ENCODE measurements at places on chromosomes 3 and 15. TPM values are rescaled to one million over a fixed set of nuclear protein-coding genes. Genes with fewer than 3 reads are reported as not detected.

- no peaks in the 10 kb centered on the region for H3K27me3 ChIP-seq
- H3K36me3 ChIP-seq, result no peaks in the 10 kb centered on the region
- H3K4me1 ChIP-seq, result no peaks in the 10 kb centered on the region
- no peak overlapping the region for H3K4me3 ChIP-seq
- no peak for DNase-seq
These were observed 152.3 kb downstream of the CACNA1D start for GRCh38 chr3:53646723-53647122.

DNA sequence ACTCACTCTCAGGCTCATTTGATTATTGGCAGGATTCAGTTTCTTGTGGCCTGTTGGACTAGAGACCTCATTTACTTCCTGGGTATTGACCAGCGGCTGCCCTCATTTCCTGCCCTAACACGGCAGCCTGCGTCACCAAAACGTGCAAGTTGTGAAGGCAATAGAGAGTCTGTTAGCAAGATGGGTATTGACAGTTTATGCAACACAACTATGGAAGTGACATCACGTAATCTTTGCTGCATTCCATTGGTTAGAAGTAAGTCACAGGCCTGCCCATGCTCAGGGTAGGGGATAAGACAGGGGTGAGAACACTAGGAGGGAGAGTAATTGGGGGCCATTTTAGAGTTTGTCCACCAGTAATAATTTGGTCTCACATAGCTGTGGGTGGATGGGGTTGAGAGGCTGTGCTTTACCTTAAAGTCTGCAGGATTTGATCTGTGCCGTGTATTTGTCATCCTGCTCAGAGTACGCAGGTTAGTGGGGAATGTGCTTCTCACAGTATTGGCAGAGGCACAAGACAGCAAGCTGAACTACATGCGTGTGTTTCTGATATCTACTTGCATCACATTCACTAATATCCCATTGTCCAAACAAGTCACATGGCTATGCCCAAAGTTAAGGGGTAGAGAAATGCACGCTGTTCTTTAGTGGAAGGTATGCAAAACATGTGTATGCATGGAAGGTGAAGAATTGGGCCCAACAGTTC is 83.3 kb downstream of the EDEM1 start:
- no peaks in the 10 kb centered on the region for H3K27me3 ChIP-seq
- no peaks in the 10 kb centered on the region for H3K4me1 ChIP-seq
- no peak overlapping the region for H3K27ac ChIP-seq

- H3K4me1 ChIP-seq, result peaks cover 2% of the 10 kb centered on the region
- no peak for DNase-seq
- H3K27ac ChIP-seq, result peak overlapping the region; percentile 51
- H3K27me3 ChIP-seq, result no peaks in the 10 kb centered on the region
These were observed 773.1 kb upstream of the NR2F2 start for GRCh38 chr15:95557226-95558046.

DNA sequence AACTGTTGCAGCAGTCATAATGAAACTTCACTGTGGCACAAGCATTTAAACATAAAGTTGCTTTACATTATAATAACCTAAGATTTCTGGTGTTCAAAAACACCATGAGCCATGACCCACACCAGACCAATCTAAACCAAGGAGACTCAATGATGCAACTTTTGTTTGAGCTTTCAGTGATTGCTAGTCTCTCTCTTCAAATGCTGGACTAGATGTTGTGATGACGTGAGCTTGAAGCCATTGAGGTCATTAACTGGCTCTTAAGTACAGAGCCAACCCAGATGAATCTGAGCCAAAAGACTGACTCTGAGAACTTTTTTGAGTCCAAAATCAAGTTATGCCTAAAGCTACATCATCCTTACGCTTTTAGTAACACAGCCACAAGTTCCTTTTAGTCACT is 36.5 kb downstream of the ATR start:
- no peak overlapping the region for H3K4me3 ChIP-seq
- H3K27me3 ChIP-seq, result no peaks in the 10 kb centered on the region
- no peak overlapping the region for H3K27ac ChIP-seq
- no peaks in the 10 kb centered on the region for H3K4me1 ChIP-seq
- no peak for DNase-seq

DNA sequence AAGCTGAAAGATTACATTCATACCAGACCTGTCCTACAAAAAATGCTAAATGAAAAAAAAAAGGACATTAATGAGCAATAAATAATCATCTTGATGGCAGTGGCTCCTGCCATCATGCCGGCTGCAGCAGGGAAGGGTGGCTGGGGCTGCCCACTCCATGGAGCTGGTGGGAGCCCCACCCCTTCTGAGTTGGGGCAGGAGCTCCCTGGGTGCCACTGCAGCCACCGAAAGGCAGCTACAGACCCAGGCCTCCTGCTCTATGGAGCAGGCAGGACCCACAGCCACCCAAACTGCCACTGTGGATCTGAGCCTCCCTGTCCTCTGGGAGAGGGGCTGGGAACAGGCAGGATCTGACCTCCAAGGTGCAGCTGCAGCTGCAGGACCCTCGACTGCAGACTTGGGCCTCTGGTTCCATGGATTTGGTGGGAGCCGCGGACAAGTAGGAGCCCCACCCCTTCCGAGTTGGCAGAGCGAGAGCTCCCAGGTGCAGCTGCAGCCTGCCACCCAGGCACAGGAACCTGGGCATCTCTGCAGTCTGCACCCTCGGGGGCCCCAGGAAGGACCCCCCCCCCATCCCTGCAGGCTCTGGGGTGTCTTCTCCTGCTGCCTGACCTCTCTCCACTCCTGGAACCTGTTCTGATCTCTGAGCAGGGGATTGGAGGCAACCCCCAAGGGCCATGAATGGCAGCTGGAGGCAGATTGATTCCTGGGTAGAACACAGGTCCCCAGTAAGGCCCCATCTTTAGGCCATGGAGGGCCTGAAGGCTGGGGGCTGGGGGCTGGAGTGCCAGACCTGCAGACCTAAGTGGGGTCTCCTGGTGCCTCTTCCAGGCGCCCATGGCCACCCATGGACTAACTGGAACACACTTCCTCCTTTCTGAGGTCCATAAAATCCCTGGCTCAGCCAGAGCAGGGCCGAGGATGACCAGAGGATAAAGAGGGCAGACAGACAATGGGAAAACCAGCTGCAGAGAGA is 70.4 kb upstream of the TTC14 start:
- H3K4me3 ChIP-seq, result no peak overlapping the region
- no peaks in the 10 kb centered on the region for H3K4me1 ChIP-seq
- no peak overlapping the region for H3K27ac ChIP-seq

DNA sequence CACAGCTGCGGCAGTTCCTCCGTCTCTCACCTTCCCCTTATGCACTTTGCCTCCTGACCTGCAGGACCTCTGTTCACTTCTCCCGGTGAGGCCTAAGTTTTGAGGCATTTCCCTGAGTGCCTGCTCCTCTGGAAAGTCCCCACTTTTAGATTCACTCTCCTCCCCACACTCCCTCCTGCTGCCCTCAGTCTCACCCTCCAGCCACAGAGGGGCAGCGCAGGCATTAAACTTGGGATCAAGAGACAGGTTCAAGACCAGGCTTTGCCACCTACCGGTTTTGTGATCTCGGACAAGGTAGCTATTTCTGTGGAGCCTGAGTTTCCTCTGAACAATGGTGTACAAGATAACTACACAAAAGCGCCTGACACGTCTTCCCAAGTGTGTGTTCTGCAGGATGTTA is 19.4 kb downstream of the SLC6A11 start:
- H3K36me3 ChIP-seq, result no peaks in the 10 kb centered on the region
- no peak overlapping the region for H3K27ac ChIP-seq
- DNase-seq, result no peak

DNA sequence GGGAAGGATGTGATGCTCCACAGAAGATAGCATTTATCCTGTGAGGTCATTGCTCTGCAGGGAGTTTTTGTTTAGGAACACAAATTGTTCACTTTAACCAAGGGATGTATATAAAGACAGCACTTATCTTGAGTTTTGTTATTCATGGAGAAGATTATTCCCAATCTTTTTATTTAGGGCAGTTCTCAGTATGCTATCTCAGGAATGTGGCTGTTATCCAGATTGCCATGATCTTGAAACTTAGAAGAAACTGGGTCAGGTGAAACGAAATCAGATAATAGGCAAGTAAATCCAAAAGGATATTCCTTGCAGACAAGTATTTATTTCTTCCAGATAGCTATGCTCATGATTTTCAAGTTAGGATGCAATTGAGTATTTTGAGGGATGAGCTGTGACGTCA is 19.3 kb upstream of the TMEM42 start:
- peaks cover 3% of the 10 kb centered on the region for H3K4me1 ChIP-seq
- no peak overlapping the region for H3K4me3 ChIP-seq
- no peaks in the 10 kb centered on the region for H3K27me3 ChIP-seq
- no peaks in the 10 kb centered on the region for H3K36me3 ChIP-seq
- no peak for DNase-seq

- H3K4me1 ChIP-seq, result peaks cover 2% of the 10 kb centered on the region
- H3K27me3 ChIP-seq, result no peaks in the 10 kb centered on the region
- no peaks in the 10 kb centered on the region for H3K36me3 ChIP-seq
These were observed 43.1 kb downstream of the BTLA start for GRCh38 chr3:112456147-112456546.

- H3K27me3 ChIP-seq, result no peaks in the 10 kb centered on the region
- no peak for DNase-seq
- H3K4me1 ChIP-seq, result peaks cover 7% of the 10 kb centered on the region
- H3K27ac ChIP-seq, result peak overlapping the region; percentile 64
- no peaks in the 10 kb centered on the region for H3K36me3 ChIP-seq
- no peak overlapping the region for H3K4me3 ChIP-seq
These were observed 19.6 kb downstream of the CYFIP1 start for GRCh38 chr15:22960556-22960955.

DNA sequence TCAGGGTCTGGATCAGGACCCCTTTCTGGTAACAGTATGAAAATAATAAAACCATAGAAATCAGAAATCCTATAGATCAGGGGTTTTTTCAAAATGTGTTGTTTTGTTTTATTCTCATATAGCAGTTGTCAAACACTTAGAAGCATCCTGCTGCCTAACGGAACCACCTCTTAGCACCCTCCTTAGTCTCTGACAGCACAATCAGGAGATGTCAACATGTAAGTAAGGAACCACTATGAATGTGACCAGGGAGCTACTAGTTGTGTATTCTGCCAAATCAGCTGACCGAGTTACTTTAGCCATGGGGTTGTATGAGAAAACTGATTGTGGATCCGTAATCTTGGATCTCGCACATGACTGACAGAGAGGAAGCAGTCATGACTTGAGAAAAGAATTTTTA is 22.2 kb downstream of the CCDC39 start:
- no peak overlapping the region for H3K27ac ChIP-seq
- H3K4me1 ChIP-seq, result no peaks in the 10 kb centered on the region
- no peak for DNase-seq
- H3K27me3 ChIP-seq, result no peaks in the 10 kb centered on the region
- H3K36me3 ChIP-seq, result no peaks in the 10 kb centered on the region
- H3K4me3 ChIP-seq, result no peak overlapping the region

DNA sequence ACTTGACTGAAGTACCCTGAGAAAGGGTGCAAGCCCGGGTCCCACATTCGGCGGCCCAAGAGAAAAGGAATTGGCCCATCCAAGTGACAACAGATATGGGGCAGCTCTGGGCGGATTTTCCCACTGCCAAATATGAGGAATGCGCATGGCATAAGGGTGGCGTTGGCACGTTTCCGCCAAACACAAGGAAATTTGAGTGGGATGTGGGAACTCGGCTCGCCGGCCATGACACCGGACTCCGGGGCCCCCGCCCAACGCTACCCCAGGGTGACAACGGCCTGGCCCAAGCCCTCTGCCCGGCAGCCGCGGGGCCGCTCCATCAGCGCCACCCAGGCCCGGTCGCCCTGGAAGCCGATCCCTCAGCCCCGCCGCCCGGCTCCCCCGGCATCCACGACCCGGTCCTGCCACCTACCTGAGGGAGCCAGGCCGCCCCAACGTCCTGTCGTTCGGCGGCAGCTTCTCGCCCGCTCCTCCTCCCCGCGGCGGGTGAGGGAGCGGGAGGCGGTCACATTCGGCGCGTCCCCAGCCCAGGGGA is 449 bp downstream of the RAF1 start:
- no peaks in the 10 kb centered on the region for H3K4me1 ChIP-seq
- H3K4me3 ChIP-seq, result peak overlapping the region; percentile 74
- no peaks in the 10 kb centered on the region for H3K36me3 ChIP-seq
- peak overlapping the region; percentile 84 for H3K27ac ChIP-seq

DNA sequence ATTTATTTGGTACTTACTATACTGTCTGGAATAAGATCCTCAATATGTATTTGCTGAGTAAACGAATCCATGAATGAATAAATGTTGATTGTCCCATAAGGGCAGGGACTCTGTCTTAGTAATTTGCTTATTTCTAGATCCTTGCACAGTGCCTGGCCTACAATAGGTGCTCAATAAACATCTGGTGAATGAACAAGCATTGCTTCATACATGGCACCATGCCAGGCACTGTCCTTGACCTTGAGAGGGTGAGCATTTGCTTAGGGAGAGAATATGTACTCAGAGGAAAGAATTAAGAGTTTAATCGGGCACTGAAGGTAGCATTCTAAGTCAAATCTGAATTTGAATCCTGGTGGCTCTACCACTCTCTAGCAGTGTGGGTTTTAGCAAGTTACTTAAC is 282.1 kb downstream of the THSD4 start:
- no peaks in the 10 kb centered on the region for H3K36me3 ChIP-seq
- H3K4me3 ChIP-seq, result no peak overlapping the region
- H3K4me1 ChIP-seq, result peaks cover 19% of the 10 kb centered on the region
- no peak overlapping the region for H3K27ac ChIP-seq
- no peak for DNase-seq

GRCh38 chr3:20185331-20185678 is 701 bp downstream of the SGO1 start:
- DNase-seq, result no peak
- H3K27me3 ChIP-seq, result no peaks in the 10 kb centered on the region
- peak overlapping the region; percentile 39 for H3K4me3 ChIP-seq
- peaks cover 4% of the 10 kb centered on the region for H3K4me1 ChIP-seq

DNA sequence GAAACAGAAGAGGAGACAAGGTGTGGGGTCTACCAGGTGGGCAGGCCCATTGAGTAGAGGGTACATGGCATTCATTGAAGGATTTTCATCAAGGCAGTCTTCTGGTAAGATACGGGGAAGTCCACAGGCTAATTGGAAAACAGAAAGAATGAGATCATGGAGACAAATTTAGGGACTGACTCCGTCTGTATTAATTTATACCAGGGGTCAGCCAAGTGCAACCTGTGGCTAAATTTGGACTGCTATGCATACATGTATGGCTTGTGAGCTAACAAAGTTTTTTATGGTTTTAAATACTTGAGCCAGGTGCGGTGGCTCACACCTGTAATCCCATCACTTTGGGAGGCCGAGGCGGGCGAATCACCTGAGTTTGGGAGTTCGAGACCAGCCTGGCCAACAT is 21.1 kb upstream of the SNRPN start:
- no peaks in the 10 kb centered on the region for H3K4me1 ChIP-seq
- H3K36me3 ChIP-seq, result no peaks in the 10 kb centered on the region
- H3K27me3 ChIP-seq, result no peaks in the 10 kb centered on the region
- no peak for DNase-seq
- no peak overlapping the region for H3K4me3 ChIP-seq

- no peak overlapping the region for H3K27ac ChIP-seq
- H3K27me3 ChIP-seq, result no peaks in the 10 kb centered on the region
- DNase-seq, result peak; percentile 37
- no peak overlapping the region for H3K4me3 ChIP-seq
These were observed 28.8 kb downstream of the GOLGA6A start for GRCh38 chr15:74053517-74053916.

- H3K4me3 ChIP-seq, result no peak overlapping the region
- no peak overlapping the region for H3K27ac ChIP-seq
- H3K27me3 ChIP-seq, result no peaks in the 10 kb centered on the region
These were observed 8.8 kb downstream of the TBC1D23 start for GRCh38 chr3:100269410-100270214.

The NTRK3 gene
- 79.2 TPM for total RNA-seq

The OXTR gene
- total RNA-seq, result 0.54 TPM

The ATP13A5 gene
- not detected for total RNA-seq

The SERPINI2 gene
- total RNA-seq, result 0.51 TPM

The MCF2L2 gene
- total RNA-seq, result 0.75 TPM
